Activated naive CD8-positive, alpha-beta T cell treated with anti-CD3 and anti-CD28 coated beads for 36 hours (primary cell): ENCODE measurements at places on chromosomes 11 and 22. TPM values are rescaled to one million over a fixed set of nuclear protein-coding genes. Genes with fewer than 3 reads are reported as not detected.

Gene ARVCF
- total RNA-seq = 1.6 TPM

Gene GVQW3
- 1.8 TPM for total RNA-seq

Gene NEFH
- 8.1 TPM for total RNA-seq

Gene SCGB1D2
- total RNA-seq = not detected

Gene SCGB1C1
- total RNA-seq = not detected

Gene DYNC2H1
- 3.0 TPM for total RNA-seq

Gene NR1H3
- total RNA-seq = 8.1 TPM

Gene ANKK1
- 0.23 TPM for total RNA-seq

Gene GGTLC3
- total RNA-seq = not detected

Gene C11orf87
- not detected for total RNA-seq

Gene RIMBP3C
- total RNA-seq = 0.20 TPM

Gene TECTA
- total RNA-seq = 0.40 TPM

Gene MMP7
- not detected for total RNA-seq

Gene ASCL3
- not detected for total RNA-seq

Gene TYR
- total RNA-seq = not detected

Gene ST3GAL4
- total RNA-seq = 11.8 TPM

Gene APOA4
- total RNA-seq = not detected

Gene TMEM25
- 14.7 TPM for total RNA-seq

Gene SNX32
- 2.4 TPM for total RNA-seq

Gene MRGPRE
- not detected for total RNA-seq

Gene INSC
- 0.30 TPM for total RNA-seq

Gene TRPM5
- total RNA-seq = not detected

Gene MYEOV
- total RNA-seq = not detected

Gene KCNE3
- total RNA-seq = not detected

Gene BBOX1
- not detected for total RNA-seq

Gene IFTAP
- 4.6 TPM for total RNA-seq

Gene HEPN1
- not detected for total RNA-seq

Gene FXYD6
- total RNA-seq = 0.18 TPM

Gene MAPK8IP2
- total RNA-seq = 0.16 TPM
